ENCODE measurements at places on chromosomes 6 and 20.

DNA sequence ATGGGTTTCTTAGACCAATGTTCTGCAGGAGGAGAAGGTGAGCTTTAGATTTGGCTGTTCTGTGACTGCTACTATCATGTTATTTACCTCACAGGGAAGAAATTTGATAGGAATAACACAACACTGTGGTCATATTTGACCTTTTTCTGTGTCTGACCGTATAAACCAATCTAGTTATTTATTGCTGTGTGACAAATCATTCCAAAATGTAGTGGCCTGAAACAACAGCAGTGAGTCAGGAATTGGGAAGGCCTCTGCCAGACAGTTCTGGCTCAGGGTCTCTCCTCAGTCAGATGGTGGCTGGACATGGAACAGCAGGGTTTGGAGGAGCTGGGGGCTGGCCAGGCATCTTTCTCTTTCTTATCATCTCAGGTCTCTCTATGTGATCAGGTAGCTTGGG lies 33.0 kb downstream of the RIPOR2 start:
- no peak for DNase-seq

GRCh38 chr6:160428069-160428430 lies 79.9 kb downstream of the SLC22A3 start:
- DNase-seq = no peak

- DNase-seq = no peak
These were observed 135.5 kb downstream of the PAX1 start for GRCh38 chr20:21840991-21841390.

- no peak for DNase-seq
These were observed 156.2 kb downstream of the BTBD9 start for GRCh38 chr6:38483526-38483925.

All from left kidney (tissue), 8 donors.